COLO829 (cell line): ENCODE measurements at places on chromosomes 1 and 21.
A peak's percentile ranks its signal among the peaks of the same experiment; 100 is the strongest.

DNA sequence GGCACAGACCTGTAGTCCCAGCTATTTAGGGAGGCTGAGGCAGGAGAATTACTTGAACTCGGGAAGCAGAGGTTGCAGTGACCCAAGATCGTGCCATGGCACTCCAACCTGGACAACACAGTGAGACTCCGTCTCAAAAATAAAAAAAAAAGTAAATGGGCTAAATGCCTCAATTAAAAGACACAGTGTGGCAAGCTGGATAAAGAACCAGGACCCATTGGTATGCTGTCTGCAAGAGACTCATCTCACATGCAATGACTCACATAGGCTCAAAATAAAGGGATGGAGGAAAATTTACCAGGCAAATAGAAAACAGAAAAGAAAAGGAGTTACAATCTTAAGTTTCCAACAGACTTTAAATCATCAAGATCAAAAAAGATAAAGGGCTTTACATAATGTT, 40.3 kb downstream of the ACBD6 start:
- no peak for DNase-seq

- no peak for DNase-seq
Measured at GRCh38 chr21:45049714-45050344, 24.6 kb upstream of the ADARB1 start.

GRCh38 chr1:179867493-179868330, 9.9 kb downstream of the TOR1AIP2 start:
- peak; percentile 50 for DNase-seq

DNA sequence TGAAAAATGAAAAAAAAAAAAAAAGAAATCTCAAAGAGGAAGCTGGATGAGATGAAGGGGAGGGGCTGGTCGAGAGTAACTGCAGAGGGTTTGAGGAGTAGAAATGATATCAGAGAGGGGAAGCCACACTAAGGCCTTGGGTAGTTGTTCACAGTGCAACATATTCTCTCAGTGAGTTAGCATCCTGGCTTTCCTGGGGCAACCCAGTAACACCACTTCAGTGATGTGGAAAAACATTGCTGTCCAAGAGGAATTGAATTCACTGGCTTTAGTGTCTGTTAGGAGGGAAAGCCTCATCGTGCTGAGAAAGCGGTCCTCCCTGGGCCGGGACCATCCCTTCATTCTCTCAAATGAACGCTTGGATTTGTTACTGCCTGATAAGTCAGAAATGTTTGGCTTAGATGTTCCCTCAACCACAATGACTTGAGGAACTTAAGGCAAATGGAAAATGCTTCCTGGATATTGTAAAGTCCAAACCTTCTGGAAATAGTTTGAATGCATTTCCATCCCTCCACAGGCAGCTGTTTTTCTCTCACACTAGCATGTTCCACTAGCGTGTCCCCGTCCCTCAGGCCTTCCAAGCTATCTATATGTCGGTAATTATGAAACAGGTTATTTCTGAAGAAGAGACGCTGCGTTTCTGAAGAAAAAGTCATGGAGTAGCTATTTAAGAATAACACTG, 12.2 kb downstream of the TGFB2 start:
- no peak for DNase-seq

GRCh38 chr1:110548381-110548780, 29.4 kb upstream of the KCNA10 start:
- no peak for DNase-seq

GRCh38 chr1:73979684-73980083, 218.3 kb downstream of the LRRIQ3 start:
- DNase-seq: no peak

DNA sequence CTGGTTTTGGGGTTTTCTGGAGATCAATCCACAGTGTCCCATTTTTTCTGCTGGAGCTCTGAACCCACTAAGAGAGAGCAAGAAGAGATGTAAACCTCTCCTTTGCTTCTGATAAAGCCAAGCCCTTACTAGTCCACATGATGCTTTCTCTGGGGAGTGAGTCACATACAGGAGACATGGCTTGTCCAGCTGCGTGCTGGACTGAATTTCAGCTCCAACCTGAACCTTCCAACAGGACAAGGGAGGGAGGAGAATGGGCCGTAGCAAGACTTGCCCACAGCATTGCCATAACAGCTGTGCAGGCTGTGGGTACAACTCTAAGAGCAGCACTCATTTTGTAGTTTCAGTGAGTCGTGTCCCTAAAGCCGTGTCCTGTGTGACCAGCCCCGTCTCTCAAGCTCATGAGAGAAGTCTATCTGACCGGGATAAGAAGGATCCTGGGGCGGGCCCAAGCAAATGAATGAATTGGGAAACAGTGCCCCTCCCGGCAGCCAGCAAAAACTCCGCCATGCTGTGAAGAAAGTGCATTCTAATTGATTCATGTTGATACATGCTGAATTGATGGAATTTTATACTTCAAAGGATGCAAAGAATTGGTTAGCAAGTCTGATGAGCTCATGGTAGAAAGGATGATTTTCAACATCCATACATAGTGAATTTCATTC, 195.2 kb downstream of the GABPA start:
- no peak for DNase-seq

DNA sequence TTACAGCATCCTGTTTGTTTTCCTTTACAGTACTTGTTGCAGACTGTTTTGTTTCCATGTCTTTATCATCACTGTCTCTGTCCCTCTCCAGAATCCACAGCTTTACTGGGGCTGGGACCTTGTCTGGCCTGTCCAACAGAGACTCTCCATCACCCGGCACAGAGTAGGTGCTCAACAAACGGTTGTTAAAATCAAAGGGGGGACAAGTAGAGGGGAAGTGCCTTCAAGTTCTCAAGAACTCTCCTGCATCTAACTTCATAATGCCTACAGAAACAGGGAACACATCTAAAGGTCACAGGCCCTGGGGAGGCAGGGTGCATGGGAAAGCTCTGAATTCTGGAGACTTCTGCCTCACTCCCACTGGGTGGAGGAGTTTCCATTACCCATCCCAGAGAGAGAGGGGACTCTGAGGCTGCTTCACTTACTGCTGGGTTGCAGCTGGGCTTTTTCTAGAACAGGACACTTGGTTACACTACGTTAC, 2.3 kb upstream of the ECE1 start:
- DNase-seq: no peak

DNA sequence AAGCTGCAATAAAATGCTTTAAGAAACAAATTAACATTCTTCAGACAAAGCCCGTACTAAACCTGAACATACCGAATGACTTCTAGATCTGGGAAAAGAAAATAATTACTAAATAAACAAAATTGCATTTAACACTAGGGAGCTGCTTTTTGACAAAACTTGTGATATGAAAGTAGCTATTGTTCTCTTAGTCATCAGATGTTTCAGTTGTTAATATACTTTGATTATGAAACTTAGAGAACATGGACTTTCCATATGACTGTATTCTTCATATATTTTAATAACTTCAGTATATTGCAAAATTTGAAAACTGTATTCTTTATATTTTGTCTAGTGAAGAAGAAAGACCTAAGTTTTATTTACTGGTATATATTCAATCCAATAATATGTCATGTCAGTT, 1262.1 kb downstream of the NCAM2 start:
- no peak for DNase-seq

- DNase-seq: no peak
Measured at GRCh38 chr1:80349218-80349617, 1342.7 kb upstream of the ADGRL4 start.

- no peak for DNase-seq
Measured at GRCh38 chr1:162498496-162498810, 835 bp downstream of the UHMK1 start.

GRCh38 chr1:15123270-15123669, 30.3 kb upstream of the TMEM51 start:
- no peak for DNase-seq

- no peak for DNase-seq
Measured at GRCh38 chr1:183246436-183246835, 60.4 kb downstream of the LAMC2 start.

DNA sequence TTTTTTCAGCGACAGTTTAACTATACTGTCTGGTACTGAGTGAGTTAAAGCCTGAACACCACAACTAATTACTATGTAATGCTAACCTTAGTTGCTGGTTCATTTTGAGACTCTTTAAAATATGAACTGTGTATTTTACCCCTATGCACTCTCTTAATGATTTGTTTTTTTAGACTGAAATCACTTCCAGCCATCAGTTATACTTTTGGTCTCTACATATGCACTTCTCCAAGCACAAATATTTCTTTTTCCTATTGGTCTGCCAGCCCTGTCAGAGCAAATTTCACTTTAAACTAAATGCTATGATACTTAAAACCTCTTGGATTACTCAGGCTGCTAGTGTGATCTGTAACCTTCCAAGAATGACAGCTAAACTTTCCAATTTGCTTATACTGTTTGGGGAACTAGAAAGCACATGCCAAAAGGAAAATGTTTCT, 38.1 kb upstream of the SCYL3 start:
- DNase-seq: no peak

DNA sequence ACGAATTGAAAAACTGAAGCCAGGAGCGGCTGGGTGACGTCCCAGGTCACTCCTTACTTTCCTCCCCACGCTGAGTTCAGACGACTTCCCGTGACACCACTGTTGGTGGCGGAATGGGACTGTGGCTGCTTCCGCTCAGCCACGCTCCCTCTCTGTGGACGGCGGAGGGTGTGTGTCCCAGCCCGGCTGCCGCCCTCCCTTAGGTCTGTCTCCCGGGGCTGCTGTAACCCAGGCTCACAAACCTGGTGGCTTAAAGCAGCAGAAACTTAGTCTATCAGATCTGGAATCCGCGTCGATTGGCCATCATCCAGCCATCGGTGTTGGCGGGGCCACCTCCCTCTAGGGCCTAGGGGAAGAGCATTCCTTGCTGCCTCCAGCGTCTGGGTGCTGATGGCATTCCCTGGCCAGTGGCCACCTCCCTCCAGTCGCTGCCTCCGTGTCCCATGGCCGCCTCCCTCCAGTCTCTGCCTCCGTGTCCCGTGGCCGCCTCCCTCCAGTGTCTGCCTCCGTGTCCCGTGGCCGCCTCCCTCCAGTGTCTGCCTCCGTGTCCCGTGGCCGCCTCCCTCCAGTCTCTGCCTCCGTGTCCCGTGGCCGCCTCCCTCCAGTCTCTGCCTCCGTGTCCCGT, 17.5 kb downstream of the TRPM2 start:
- no peak for DNase-seq

DNA sequence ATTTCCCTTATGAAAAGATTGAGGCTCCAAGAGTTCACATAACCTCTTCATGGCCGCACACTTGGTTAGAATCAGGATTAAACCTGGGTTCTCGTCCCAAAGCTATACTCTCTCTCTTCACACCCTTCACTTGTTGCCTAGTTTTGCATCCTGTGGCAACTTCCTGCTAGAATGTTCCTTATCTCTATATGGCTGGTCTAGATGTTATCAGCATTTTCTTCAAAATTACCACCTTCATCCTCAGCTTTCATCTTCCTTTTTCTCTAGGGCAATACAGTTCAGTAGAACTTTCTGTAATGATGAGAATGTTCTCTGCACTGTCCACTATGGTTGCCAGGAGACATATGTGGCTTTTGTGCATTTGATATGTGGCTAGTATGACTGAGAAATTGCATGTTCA, 31.1 kb upstream of the BCAR3 start:
- DNase-seq: no peak

DNA sequence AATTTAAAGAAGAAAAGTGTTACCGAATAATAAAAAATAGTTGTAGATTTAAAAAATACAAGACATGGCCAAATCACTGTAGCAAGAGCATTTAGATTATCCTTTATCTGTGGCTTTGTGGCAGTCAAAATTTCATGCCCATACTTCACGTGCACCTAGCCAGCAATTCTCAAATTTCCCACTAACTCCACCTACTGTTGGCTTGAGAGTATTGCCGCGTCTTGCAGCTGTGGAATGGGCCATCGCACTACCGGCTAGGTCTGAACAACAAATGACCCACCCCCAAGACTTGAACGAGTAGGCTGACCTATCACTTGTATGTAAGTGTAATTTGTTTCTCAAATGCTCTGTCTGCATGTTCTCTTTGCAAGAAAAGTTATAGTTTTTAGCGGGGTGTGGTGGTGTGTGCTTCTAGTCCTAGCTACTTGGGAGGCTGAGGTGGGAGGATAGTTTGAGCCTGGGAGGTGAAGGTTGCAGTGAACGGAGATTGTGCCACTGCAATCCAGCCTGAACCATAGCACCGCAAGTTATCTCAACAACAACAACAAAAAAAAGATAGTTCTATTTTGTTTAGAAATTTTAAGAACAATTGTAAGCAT, 4.1 kb downstream of the KRTAP13-4 start:
- peak; percentile 22 for DNase-seq

DNA sequence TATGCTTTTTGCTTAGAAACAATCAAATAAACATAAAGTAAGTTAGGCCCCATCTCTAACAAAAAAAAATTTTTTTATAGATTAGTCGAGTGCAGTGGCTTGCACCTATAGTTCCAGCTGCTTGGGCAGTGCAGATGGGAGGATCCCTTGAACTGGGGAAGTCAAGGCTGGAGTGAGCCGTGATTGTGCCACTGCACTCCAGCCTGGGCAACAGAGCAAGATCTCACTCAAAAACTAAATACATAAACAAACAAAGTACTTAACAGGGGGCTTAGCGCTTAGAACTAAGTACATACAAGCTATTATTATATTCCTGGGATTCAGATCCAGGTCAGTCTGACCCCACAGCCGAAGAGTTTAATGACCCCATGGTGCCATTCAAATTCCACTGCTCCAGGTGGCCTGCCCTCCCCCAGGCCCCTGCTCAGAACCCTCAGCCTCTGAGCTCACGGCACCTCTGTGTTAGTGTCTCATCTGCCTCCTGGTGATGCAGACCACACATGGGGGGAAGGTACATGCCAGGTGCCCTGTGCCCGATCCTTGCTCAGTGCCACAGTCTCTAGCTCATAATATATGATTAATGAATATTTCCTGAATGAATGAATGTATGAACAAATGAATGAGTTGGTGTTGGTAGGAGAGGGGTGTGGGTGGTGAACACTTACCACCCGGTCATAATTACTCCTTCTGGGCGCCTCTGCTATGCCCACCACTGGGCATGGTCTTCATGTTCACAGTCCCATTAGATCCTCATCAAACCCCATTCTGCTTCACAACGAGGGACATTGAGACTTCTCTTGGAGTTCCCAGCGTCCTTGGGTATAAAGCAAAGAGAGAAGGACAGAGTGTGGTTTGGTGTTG, 14.6 kb downstream of the NCMAP start:
- DNase-seq: no peak

DNA sequence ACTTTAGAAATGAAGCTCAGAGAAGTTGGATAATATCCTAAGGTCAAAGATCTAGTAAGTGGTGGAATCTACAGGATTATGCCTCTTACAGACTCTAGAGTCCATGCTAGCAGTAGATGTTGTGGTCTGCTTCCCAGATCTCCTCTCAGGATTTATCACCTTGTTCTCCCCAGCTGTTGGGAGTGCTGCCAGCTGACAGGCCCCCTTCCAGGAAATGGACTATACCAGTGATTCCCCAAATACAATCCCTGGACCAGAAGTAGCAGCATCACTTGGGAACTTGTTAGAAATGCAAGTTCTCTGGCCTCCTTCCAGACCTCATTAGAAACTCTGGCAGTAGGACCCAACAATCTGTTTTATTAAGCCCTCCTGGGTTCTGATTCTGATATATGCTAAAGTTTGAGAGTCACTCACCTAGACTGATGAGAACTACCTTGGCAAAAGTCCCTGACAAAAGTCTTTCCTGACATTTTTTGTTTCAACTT, 24.5 kb upstream of the NTNG1 start:
- no peak for DNase-seq

GRCh38 chr1:241323514-241324195, 33.4 kb downstream of the RGS7 start:
- peak; percentile 48 for DNase-seq

- no peak for DNase-seq
Measured at GRCh38 chr1:164950541-164950986, 391.6 kb downstream of the PBX1 start.
